ENCODE measurements at places on chromosomes 5 and 9.

GRCh38 chr5:16701134-16702099 is 84.6 kb upstream of the RETREG1 start:
- no peak for DNase-seq

DNA sequence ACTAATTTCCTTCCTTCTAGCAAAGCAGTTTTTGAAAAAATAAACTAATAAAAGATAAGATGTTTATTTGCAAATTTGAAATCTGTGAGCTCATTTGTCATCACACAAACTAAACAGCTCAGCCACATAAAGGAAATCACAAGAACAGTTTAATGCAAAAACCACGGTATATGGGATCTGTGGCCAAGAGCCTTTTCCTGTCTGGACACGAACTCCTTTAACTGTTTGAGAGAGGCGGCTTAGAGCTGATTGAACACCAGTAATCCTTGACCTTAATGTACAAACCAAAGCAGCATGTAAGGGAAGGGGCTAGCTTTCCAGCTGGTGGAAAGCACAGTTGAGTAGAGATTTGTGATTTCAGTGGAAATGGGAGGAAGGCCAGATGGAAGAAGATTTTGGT is 66.3 kb upstream of the SPINK5 start:
- DNase-seq: no peak

DNA sequence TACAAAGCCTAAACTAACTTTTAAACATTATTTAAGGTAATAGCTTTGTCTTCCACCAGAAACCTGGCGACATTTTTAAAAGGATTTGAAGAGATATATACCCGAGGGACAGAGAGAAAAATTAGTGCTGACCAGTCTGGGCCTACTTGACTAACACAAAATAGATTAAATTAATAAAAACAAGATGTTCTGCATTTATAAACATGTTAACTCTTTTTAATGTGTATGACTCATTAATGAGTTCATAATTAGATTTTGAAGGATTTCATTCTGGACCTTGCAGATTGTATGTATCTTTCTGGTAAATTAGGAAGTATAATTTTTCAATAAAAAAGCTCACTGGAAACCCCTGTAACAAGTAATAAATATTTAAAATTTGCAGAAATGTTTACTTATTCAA is 459.1 kb upstream of the CDH9 start:
- DNase-seq: no peak

GRCh38 chr9:38405785-38406184 is 13.3 kb downstream of the ALDH1B1 start:
- peak; percentile 29 for DNase-seq

- no peak for DNase-seq
Measured at GRCh38 chr5:109553846-109554245, 135.9 kb upstream of the MAN2A1 start.

DNA sequence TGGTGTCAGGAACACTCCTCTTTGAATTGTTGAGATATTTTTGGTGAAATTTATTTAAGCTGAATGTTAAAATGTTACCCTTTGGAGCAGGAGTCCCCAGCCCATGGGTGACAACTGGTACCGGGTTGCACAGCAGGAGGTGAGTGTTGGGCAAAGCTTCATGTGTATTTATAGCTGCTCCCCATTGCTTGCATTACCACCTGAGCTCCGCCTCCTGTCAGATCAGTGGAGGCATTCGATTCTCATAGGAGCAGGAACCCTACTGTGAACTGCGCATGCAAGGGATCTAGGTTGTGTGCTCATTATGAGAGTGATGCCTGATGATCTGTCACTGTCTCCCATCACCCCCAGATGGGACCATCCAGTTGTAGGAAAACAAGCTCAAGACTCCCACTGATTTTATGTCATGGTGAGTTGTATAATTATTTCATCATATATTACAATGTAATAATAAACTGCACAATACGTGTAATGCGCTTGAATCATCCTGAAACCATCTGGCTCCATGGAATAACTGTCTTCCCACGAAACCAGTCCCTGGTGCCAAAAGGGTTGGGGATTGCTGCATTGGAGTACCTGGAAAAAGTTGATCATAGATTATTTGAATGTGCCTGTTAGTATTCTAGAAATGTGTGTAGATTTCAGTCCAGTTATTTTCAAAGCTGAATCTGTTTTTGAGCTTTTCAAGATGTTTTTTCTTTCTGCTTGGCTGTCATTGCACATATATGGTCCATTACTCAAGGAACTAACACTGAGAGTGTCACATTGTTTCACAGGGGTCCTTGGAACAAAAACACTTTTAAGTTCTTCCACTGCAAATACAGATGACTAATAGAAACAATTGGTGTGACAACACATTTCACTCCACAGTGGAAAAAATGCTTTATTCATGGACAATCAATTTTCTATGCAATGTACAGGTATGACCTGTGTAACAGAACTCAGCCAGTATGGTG is 104.6 kb upstream of the TNFAIP8 start:
- no peak for DNase-seq

- DNase-seq: peak; percentile 61
Measured at GRCh38 chr5:151677776-151678545, 8.8 kb downstream of the SPARC start.

- DNase-seq: no peak
Measured at GRCh38 chr5:107296572-107296971, 374.2 kb downstream of the EFNA5 start.

GRCh38 chr9:37944671-37945481 is 40.9 kb upstream of the SLC25A51 start:
- DNase-seq: peak; percentile 45

GRCh38 chr9:91534374-91534773 is 110.7 kb upstream of the NFIL3 start:
- DNase-seq: peak; percentile 10

GRCh38 chr5:131581702-131582101 is 53.3 kb downstream of the RAPGEF6 start:
- DNase-seq: peak; percentile 27

- no peak for DNase-seq
Measured at GRCh38 chr5:39218482-39219402, 621 bp downstream of the FYB1 start.

DNA sequence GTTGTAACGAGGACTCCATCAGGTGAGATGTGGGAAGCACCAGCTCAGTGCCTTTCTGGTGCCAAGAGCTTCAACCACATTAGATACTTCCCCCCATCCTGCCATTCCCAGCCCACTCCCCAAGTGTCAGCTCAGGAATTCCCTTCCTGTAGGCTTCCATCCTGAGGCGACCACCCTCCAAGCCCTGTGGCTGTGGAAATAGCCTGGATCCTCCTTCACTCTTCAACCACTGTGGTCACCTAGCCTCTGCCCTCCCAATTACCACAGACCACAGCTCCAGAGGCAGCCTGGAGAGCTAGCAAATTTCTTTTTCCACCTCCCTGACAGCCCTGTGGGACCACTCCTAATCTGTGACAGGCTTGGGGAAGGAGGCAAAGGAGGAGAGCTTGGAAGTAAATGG is 219.8 kb upstream of the MAP3K1 start:
- DNase-seq: no peak

- DNase-seq: no peak
Measured at GRCh38 chr9:8599937-8600336, 800.4 kb upstream of the DMAC1 start.

- no peak for DNase-seq
Measured at GRCh38 chr5:23994581-23995370, 487.4 kb downstream of the PRDM9 start.

GRCh38 chr9:14180093-14180959 is 133.6 kb downstream of the NFIB start:
- no peak for DNase-seq

DNA sequence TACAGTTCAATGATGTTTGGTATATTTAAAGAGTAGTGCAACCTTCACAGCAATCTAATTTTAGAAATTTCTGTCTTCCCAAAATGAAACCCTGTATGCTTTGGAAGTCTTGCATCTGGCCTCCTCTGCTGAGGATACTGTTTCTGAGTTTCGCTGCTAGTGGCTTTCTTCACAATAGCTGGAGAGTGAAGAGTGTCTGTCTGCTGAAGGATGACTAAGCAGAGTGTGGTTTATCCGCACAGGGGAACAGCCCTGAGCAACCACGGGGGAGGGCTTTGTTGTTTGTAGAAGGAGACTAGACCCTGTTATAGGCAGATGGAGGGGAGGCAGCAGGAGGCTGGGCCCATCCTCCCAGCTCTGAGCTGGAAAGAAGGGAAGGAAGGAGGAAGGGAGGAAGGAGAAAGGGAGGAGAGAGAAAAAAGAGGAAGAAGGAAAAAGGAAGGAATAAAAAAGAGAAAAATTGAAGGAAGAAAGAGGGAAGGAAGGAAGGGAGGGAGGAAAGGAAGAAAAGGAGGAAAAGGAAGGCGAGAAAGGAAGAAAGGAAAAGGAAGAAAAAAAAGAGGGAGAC is 10.5 kb upstream of the IRX2 start:
- no peak for DNase-seq

GRCh38 chr9:18905028-18905882 is 127.8 kb downstream of the SAXO1 start:
- peak; percentile 85 for DNase-seq

DNA sequence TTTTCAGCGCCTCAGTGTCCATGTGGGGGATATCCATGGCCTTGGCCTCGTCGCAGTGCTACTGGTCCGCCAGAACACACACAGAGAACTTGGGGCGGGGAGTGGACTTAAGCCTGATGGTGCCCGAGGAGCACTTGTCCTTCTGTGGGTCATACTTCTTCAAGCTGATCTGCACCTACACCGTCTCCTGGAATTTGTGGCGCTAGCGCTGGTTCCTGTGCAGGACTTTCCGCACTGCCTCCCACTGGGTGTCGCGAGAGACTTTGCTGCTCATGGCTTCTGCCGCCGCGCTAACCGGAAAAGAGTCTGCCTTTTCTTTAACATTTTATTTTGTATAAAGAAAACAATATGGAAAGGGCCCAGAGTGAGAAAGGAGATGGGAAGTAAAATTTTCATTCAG is 266.9 kb downstream of the COX7C start:
- DNase-seq: no peak

DNA sequence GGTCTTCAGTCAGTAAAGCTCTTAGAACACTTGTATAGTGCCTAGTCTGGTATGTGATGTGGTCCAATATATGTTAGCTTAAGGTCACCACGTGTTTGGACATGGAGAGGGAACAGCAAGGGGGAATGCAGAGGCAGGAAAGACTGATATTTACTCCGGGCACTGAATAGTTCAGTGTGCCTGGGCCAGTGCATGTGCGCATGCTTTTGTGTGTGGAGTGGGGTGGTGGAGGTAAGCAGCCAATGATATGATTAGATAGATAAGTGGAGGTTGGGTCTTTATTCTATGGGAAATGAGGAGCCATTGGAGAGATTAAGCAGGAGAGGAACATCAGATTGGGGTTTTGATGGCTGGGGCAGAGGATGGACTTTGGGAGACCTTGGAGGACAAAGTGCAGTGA is 14.0 kb downstream of the OR13J1 start:
- DNase-seq: no peak

GRCh38 chr5:149203921-149204441 is 62.7 kb downstream of the ABLIM3 start:
- peak; percentile 90 for DNase-seq
